SK-MEL-5 (cell line): ENCODE measurements at places on chromosomes 12 and 14. TPM values are rescaled to one million over a fixed set of nuclear protein-coding genes. Genes with fewer than 3 reads are reported as not detected.
A peak's percentile ranks its signal among the peaks of the same experiment; 100 is the strongest.

- no peak for DNase-seq
Observed at GRCh38 chr12:31308116-31308515, 17.8 kb downstream of the SINHCAF start.

The RAD9B gene
- 0.45 and 0.61 TPM in 2 replicates for total RNA-seq

- DNase-seq, result peak; percentile 89
Observed at GRCh38 chr12:109899783-109900751, at the start of gene TCHP. TSS of gene TCHP (plus strand) at chr12:109900274. CDS start at chr12:109903027, 2,753 bp downstream.

- DNase-seq, result no peak
Observed at GRCh38 chr12:124497039-124497438, 70.4 kb downstream of the NCOR2 start.

- peak; percentile 82 for DNase-seq
Observed at GRCh38 chr12:6869049-6870021, 2.0 kb downstream of the TPI1 start.

DNA sequence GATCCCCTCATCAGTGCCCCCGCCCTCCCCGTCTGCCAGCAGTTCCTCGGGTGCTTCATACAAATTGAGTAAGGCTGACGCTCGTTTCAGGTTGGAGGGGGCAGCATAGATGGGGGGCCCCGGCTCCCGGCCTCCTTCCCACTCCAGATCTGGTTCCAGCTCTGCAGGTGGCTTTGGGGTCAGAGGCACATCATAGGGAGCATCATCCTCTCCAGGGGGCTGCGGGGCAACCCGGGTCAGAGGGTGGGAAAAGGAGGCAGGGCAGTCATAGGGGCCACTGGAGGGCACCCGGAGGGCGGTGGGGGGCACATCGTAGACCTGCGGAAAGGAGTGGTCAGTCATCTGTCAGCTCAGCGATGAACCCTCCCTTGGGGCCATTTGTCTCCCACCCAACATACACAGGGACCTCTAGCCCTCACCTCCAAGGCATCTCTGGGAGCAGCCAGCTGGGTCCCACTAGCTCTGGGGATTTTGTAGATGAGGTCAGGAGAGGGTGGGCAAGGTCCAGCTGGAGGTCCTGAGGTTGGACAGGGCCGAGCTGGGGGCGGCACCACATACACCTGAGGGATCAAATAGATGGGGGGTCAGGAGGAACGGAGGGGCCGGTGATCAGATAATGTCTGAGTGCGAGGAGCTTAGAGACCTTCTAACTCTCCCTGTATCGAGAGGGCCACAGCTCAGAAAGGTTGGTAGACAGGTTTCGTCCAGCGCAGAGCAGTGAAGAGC, 5.1 kb downstream of the EFS start:
- DNase-seq, result no peak

GRCh38 chr12:102522768-102523167, 42.4 kb upstream of the IGF1 start:
- DNase-seq, result peak; percentile 5

- no peak for DNase-seq
Observed at GRCh38 chr12:62714181-62714773, 220.7 kb downstream of the PPM1H start.

GRCh38 chr12:6372403-6373003, 2.9 kb downstream of the SCNN1A start:
- peak; percentile 63 for DNase-seq

GRCh38 chr14:88518592-88519512, 36.0 kb downstream of the PTPN21 start:
- DNase-seq, result no peak

The DLK1 gene
- total RNA-seq, result 8.2 and 8.5 TPM in 2 replicates

The PIWIL1 gene
- not detected in 2 replicates for total RNA-seq

DNA sequence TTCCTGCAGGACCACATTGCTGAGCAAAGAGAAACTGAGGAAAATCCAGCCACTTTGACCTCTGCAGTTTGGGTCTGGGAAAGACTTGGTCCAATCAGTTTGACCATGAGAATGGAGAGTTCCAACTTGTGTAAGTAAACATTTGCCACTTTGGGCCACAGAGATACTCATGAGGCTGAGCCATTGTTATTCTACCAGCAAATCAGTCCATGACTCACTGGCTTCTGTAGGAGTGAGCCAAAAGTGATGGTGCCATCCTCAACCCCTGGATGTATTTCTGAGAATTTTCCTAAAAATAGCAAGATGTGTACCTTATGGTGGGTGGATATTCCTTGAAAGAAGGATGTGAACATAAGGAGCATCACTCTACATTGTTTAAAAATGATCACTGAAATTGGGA, 192.9 kb upstream of the OR4E1 start:
- no peak for DNase-seq

The ITGB7 gene
- total RNA-seq, result 18.8 and 29.2 TPM in 2 replicates

GRCh38 chr12:92721656-92722055, 18.9 kb downstream of the PLEKHG7 start:
- DNase-seq, result no peak

DNA sequence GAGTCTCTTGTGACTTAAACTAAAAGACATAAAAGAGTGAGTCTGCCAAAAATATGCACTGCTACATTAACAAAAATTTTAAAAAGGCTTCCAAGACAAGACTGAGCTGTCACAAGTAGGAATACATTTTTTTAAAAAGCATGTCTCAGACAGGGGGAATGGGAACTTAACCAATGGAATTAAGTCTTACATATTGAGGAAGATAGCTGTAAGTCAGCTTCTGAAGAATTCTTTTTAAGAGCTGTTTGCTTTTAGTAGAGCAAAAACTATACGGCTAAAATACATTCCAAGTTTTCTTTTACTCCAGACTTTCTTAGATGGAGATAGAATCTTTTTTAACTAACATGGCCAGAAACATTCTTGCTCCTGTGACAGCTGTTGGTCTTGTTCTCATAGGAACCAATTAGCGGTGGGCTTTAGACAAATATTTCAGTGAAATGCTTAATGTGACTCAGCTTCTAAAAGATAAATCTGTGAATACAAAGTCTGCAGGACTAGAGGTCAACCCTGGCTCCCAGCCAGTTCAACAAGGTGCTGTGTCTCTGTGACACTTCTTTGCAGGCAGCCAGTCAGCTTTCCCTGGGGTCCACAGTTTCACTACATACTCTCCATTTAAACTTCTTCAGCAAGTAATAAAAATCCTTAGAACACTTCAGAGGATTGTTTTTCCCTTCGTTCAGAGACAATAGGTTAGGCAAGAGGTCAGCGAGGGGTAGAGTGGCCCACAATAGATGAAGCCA, 187.6 kb downstream of the NAV3 start:
- DNase-seq, result no peak

The CALM1 gene
- total RNA-seq, result 271 and 303 TPM in 2 replicates

GRCh38 chr14:34211732-34212131, 250.3 kb downstream of the SPTSSA start:
- no peak for DNase-seq

- no peak for DNase-seq
Observed at GRCh38 chr12:128819293-128820144, 4.2 kb downstream of the SLC15A4 start.

- DNase-seq, result no peak
Observed at GRCh38 chr14:76687611-76688382, 73.5 kb upstream of the VASH1 start.

The SINHCAF gene
- 104 TPM in 2 replicates for total RNA-seq

DNA sequence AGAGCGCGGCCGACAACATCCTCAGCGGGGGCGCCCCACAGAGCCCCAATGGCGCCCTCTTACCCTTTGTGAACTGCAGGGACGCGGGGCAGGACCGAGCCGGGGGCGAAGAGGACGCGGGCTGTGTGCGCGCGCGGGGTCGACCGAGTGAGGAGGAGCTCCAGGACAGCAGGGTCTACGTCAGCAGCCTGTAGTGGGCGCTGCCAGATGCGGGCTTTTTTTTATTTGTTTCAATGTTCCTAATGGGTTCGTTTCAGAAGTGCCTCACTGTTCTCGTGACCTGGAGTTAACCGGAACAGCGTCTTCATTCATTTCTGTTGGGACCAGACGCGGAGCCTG, 103.8 kb upstream of the FKBP4 start:
- peak; percentile 71 for DNase-seq

DNA sequence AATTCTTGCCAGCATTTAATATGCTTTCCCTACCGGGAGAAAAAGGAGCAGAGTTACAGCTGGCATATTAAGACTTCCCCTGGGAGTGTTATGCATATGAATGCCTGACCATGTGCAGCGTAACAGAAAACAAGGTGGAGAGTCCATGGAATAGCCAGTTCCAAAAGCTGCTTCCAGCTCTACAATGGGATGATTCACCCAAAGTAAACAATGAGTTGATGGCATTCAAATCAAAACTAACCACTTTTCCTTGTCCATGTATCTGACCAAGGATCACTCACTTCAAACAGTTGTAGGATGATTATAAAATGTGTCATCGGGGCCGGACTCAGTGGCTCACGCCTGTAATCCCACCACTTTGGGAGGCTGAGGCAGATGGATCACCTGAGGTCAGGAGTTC, 48.1 kb upstream of the BICDL1 start:
- DNase-seq, result no peak

The NTF3 gene
- 0.37 and 0.53 TPM in 2 replicates for total RNA-seq

- DNase-seq, result no peak
Observed at GRCh38 chr14:37257501-37258070, 59.8 kb downstream of the MIPOL1 start.

The PTHLH gene
- total RNA-seq, result 0.16 and 0.37 TPM in 2 replicates

GRCh38 chr14:20848316-20848954, 42.8 kb upstream of the RNASE3 start:
- peak; percentile 59 for DNase-seq
